Stimulated activated CD4-positive, alpha-beta T cell treated with anti-CD3 and anti-CD28 coated beads, Interleukin-4, amount 100 ng/mL, for 4 hours (primary cell): ENCODE measurements at places on chromosomes 7 and 10.
A peak's percentile ranks its signal among the peaks of the same experiment; 100 is the strongest.

DNA sequence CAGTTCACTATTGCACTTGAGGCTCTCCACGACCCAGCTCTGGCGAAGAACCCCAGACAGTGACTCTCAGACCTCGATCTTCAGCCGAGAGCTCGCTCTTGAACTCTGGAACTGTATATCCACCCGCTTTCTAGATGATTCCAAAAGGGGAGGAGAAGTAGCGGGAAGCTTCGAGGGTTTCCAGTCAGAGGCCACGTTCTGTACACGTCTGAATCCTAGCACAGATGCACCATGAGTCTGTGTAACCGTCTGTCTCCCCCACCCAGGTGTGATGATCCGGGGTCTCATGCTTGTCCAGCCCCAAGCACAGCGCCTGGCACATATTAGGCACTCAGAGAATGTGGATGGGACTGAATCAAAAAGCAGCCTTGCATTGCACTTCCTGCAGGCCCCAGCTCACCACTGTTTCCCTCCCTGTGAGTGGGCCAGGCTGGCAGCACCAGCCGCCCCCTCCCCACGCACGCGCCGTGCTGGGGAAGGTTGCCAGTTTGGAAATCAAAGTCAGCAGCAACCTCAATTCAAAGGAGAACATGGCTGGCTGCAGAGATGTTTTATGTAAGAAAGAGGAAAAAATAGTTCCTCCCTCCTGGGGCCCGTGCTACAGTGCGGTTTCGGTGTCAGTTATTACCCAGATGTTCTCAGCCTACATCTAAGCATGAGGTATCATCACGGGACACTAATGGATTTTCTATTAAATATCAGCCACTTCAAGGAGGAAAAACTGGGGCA lies 5.7 kb downstream of the GRID2IP start:
- no peak for DNase-seq

DNA sequence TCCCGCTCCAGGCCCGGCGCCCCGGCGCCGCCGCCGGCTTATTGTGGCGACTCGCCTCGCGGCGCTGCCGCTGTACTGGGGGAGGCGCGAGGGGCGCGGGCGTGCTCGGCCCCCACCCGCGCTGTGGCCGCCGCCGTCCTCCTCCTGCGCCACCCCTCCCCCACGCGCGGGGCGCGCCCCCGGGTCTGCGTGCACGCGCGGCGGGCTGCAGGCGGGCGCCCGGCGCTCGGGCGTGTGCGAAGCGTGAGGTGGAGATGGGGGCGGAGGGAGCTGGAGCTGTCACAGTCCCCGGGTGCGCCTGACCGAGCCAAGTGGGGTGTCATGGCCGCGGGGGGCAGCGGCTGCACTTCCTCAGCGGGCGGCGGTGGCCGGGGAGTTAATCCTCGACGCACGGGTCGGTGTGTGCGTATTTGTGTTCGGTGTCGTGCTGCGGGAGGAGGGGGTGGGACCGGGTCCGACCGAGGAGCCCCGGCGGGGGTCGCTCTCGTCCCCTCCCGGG lies 672 bp downstream of the LCOR start:
- peak; percentile 88 for DNase-seq

- peak; percentile 42 for DNase-seq
Observed at GRCh38 chr10:69327463-69328379, 49.4 kb downstream of the HK1 start.

- no peak for DNase-seq
Observed at GRCh38 chr10:97042081-97042480, 143.7 kb downstream of the SLIT1 start.

GRCh38 chr7:88071994-88072714 lies 138.1 kb downstream of the ADAM22 start:
- DNase-seq, result no peak

- no peak for DNase-seq
Observed at GRCh38 chr10:45044290-45044689, 43.6 kb downstream of the ZNF22 start.

- no peak for DNase-seq
Observed at GRCh38 chr7:101163279-101164070, 1.9 kb downstream of the VGF start.

DNA sequence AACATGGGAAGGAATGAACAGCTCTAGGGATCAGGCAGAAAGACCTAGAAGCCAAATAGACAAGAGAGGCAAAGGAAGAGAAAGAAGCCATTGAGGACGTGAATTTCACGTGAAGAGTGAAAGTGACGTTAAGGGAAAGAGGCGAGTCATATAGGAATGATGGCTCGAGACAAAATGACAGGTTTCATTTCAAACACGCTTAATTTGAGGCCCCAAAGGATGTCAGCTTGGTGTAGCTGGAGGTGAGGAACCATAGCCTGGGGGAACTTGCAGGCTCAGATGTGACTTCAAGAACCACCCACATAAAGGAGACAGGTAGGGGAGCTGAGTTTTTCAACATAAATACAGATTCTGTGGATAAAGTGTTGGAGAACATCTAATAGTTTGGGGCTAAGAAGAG lies 84.3 kb upstream of the ATP6V0A4 start:
- no peak for DNase-seq

GRCh38 chr10:72344932-72345331 lies 9.8 kb downstream of the DNAJB12 start:
- no peak for DNase-seq

GRCh38 chr7:832167-832967 lies at the start of gene SUN1:
SUN1 (plus strand) TSS chr7:832476; CDS start chr7:832525, 49 bp downstream.
- DNase-seq, result peak; percentile 82

DNA sequence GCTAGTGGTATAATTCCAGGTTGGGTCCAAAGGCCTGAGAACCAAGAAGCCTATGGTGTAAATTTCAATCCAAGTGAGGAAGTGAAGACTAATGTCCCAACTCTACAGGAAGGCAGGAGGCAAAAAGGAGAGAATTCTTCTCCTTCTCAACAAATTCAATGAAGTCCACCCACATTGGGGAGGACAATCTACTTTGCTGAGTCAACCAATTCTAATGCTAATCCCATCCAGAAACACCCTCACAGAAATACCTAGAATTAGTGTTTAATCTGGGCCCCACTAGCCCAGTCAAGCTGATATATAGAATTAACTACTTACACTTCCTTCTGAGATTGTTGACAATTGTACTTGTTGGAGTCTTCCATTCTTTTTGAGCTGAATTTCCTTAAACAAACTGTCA lies 413.2 kb upstream of the PHF14 start:
- no peak for DNase-seq

DNA sequence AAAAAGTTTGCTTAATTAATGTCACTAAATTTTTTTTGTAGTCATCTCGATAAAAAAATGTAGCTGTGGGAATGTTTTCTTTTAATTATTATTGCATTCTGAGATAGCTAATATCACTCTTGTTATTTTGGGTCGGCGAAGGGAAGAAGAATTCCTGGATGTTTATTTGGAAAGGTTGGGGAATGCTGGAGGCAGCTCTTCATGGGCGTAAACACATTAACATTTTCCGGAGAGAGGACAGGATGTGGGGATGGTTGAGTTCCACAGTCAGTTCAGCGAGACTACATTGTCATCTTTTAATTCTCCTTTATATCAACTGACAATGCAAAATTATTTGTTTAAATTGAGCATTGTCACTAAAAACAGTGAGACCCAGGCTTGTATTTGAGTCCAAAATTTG lies 72.5 kb downstream of the RAMP3 start:
- DNase-seq, result no peak

- DNase-seq, result no peak
Observed at GRCh38 chr7:123190109-123190831, 9.5 kb downstream of the SLC13A1 start.

DNA sequence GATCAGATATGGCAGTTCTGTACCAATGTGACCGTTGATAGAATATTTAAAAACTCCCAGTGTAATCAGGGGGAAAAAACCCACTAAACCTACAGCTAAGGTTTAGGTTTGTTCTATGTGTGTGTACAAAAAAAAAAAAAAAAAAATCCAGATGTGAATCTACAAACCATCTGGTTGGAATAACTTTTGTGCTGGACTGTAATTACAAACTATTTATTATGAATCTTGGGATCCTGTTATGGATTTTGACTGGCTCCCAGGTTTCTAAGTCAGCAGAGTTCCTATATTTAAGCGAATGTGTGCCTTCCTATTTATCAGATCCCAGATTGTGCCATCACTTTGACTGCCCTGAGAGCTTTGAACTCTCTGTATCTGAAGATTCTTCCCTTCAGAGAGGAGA lies 29.1 kb downstream of the BMPER start:
- DNase-seq, result no peak

GRCh38 chr10:43594944-43595589 lies 11.2 kb upstream of the ZNF485 start:
- peak; percentile 41 for DNase-seq

GRCh38 chr7:106092204-106092603 lies 19.9 kb downstream of the SYPL1 start:
- DNase-seq, result no peak

DNA sequence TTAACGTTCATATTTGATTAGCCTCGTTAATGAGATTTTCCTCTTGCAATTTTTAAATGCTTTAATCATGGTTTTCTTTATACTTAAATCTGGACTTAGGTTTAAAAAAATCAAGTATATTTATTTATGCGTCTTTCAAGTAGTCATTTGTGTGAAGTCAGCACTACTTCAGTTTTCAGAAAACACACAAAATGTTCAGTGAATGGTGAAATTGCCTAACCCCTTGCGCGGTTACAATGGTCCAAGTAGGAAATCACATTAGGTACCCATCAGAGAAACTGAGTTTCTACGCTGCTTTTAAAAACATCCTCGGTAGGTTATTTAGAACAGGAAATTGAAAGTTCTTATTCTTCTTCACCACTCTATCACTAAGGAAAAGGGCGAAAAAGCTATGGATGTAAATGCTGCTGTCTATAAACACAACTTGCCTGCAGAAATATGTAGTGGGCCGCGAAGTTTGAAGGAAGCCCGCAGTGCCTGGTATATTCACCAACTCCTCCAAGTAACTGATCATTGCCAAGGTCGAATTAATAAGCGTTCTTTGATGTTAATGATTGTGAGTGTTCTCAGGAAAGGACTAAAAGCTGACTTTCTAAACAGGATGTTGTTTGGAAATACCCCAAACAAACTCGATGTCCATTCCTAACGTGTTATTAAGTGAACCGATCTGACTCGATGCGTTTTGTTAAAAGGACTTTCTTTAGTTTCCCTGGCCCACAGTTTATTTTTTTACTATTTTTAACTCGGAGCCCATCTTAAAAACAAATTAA lies 1.0 kb downstream of the SYPL1 start:
- no peak for DNase-seq

DNA sequence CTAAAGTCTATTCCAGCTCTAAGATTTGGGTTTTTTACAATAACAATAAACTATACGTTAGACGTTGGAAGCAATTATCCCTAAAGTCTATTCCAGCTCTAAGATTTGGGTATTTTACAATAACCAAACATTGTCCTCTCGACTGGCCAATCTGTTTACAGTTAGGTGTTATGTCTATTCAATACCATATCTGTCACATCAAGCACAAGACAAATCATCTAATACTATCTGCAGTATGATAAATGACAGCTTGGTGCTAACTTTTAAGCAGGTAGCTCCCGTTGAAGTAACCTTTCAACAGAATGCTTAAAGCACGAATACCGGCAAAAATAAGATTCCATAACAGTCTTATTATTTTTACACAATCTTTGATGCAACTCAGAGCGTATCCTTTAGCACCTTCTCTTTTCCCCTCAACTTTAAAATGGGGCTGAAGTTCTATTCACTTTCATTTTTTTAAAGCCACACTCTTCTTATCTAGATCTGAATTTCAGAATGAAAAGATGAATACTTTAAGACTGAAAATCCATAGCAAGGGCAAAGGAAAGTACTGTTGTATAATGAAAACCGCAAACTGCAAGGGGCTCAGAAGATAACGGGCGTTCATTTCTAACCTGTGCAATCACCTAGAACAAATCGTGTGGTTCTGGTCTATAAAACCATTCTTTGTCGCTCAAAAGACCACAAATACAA lies 925 bp downstream of the H2AZ2 start:
- DNase-seq, result no peak

- no peak for DNase-seq
Observed at GRCh38 chr7:41628901-41629300, 74.0 kb downstream of the INHBA start.

GRCh38 chr7:150401861-150402631 lies 22.9 kb downstream of the ZNF775 start:
- DNase-seq, result no peak

DNA sequence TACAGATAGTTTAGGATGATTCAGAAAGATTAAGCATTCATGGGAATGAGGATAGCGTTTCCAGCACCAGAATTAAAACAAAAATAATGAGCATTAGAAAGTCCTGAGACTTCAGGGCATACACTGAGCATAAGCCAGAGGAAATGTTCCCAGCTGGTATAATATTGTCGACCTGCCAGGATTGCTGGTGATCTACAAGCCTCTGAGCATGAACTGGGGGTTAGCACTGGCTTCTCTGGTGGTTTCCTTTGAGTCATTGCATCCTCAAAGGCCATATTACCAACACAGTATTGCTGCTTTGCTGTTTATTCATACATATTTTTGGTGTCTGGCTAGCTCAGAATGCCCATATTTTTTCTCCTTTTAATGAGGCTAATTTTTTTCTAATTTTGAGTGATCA lies 10.7 kb upstream of the ATRNL1 start:
- DNase-seq, result no peak
